ENCODE measurements at places on chromosomes 16 and 17. TPM values are rescaled to one million over a fixed set of nuclear protein-coding genes. Genes with fewer than 3 reads are reported as not detected.

PLEKHH3 gene
- total RNA-seq = 14.0 TPM

GRCh38 chr16:26599785-26600104 lies 467.0 kb upstream of the C16orf82 start:
- no peaks in the 10 kb centered on the region for H3K36me3 ChIP-seq
- DNase-seq = no peak
- H3K4me3 ChIP-seq = no peak overlapping the region
- H3K27me3 ChIP-seq = no peaks in the 10 kb centered on the region
- H3K4me1 ChIP-seq = no peaks in the 10 kb centered on the region

DNA sequence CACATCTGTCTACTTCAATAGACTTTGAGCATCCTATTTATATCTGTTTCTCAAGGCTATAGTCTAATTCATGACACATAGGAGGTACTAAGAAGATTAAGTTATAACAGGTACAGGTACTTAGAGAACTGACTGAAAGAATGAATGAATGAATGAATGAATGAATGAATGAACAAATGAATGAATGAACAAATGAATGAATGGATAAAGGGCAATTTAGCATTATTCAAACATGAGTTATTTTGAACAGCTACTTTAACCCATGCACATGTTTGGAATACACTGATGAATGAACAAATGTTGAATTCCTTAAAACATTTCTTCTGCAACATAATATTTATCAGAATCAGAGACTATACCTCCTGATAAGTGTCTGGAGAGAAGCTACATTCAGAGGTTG lies 1165.6 kb upstream of the CDH8 start:
- H3K27me3 ChIP-seq = no peaks in the 10 kb centered on the region
- H3K36me3 ChIP-seq = no peaks in the 10 kb centered on the region
- no peak for DNase-seq
- H3K4me3 ChIP-seq = no peak overlapping the region
- H3K4me1 ChIP-seq = no peaks in the 10 kb centered on the region
- no peak overlapping the region for H3K27ac ChIP-seq

ANKRD40CL gene
- total RNA-seq = 147 TPM

- no peaks in the 10 kb centered on the region for H3K36me3 ChIP-seq
- no peak overlapping the region for H3K4me3 ChIP-seq
- H3K4me1 ChIP-seq = no peaks in the 10 kb centered on the region
- no peaks in the 10 kb centered on the region for H3K27me3 ChIP-seq
These were observed 241.8 kb upstream of the CIBAR2 start for GRCh38 chr16:85353839-85354685.

- H3K27ac ChIP-seq = no peak overlapping the region
- H3K4me3 ChIP-seq = no peak overlapping the region
- no peaks in the 10 kb centered on the region for H3K4me1 ChIP-seq
- no peaks in the 10 kb centered on the region for H3K27me3 ChIP-seq
These were observed 405.0 kb downstream of the CPPED1 start for GRCh38 chr16:12398683-12399047.

GRCh38 chr17:79400989-79401703 lies 209.7 kb downstream of the RBFOX3 start:
- no peaks in the 10 kb centered on the region for H3K36me3 ChIP-seq
- no peaks in the 10 kb centered on the region for H3K27me3 ChIP-seq
- DNase-seq = peak; percentile 83
- no peak overlapping the region for H3K27ac ChIP-seq

DNA sequence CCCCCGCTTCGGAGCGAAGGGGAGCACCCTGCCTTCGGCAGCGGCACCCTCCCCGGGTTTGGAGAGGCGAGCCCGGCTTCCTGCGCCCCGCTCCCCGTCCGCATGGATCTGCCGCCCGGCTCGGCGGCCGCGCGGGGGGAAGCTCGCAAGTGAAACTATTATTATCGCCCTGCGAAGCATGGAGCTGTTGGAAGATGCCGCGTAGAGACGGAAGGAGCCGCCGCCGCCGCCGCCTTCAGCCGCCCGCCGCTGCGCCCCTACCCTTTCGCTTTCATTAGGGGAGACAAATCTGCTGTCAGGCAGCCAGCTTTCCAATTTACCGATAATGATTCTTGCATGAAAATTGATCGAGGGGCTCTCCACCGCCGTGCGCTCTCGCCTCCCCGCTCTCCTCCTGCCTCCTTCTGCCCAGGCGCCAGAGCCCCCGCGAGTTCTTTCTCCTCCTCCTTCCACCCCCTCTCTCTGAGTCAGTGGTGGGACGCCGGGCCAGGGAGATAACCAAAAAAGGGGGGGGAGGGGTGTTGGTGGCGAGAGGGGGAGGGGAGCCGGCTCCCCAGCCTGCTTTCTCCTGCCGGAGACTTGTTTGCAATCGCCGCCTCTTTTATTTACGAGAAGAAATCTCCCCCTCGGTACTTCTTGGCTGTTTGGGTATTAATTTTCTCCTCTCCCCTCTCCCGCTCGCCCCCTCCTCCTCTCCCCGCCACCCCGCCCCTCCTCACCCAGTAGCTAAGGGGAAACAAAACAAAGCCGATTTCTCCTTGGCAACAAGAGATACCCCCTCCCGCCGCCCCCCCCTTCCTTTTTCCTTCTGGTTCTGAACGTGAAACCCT lies 58.0 kb upstream of the GSE1 start:
- H3K27me3 ChIP-seq = no peaks in the 10 kb centered on the region
- peak overlapping the region; percentile 83 for H3K4me3 ChIP-seq
- no peaks in the 10 kb centered on the region for H3K36me3 ChIP-seq
- H3K27ac ChIP-seq = peak overlapping the region; percentile 87

GRCh38 chr16:75556431-75556950 lies 439 bp upstream of the TMEM231 start:
- peak overlapping the region; percentile 75 for H3K4me3 ChIP-seq
- no peaks in the 10 kb centered on the region for H3K4me1 ChIP-seq
- peak overlapping the region; percentile 70 for H3K27ac ChIP-seq
- DNase-seq = no peak
- no peaks in the 10 kb centered on the region for H3K36me3 ChIP-seq

GRCh38 chr17:48174833-48175523 lies 67.4 kb downstream of the SNX11 start:
- no peak overlapping the region for H3K4me3 ChIP-seq
- H3K4me1 ChIP-seq = no peaks in the 10 kb centered on the region
- no peak overlapping the region for H3K27ac ChIP-seq
- DNase-seq = no peak
- H3K27me3 ChIP-seq = no peaks in the 10 kb centered on the region

DNA sequence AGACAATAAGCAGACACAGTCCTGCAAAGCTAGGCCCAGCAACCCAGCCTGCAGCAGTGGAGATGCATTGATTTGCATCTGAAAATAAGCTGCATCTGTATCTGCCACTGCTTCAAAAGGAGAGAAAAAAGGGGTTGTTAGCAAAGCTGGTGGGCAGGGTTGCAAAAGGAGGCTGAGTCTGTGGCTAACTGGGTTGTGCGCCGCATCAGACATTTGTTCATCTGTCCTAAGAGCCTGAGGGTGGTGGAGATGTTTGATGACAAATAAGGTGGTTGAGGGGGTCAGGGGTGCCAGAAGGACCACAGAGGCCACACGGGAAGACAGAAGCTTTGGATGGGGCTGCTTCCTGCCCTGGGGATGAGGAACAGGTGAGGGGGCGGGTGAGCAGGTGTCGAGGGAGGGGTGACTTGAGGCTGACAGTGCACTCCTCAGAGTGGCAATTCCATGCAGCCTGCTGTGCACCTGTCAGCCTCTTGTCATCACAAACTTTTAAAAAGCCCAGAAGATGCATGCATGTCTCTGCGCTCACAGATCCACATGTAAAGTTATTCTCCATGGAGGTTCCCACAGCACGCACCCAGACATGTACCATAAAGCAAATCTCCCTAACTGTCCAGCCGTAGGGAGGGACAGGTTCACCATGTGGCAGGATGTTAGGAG lies 35.4 kb downstream of the WSB1 start:
- H3K27ac ChIP-seq = no peak overlapping the region
- H3K27me3 ChIP-seq = no peaks in the 10 kb centered on the region
- no peaks in the 10 kb centered on the region for H3K36me3 ChIP-seq
- DNase-seq = no peak
- H3K4me1 ChIP-seq = no peaks in the 10 kb centered on the region

DNA sequence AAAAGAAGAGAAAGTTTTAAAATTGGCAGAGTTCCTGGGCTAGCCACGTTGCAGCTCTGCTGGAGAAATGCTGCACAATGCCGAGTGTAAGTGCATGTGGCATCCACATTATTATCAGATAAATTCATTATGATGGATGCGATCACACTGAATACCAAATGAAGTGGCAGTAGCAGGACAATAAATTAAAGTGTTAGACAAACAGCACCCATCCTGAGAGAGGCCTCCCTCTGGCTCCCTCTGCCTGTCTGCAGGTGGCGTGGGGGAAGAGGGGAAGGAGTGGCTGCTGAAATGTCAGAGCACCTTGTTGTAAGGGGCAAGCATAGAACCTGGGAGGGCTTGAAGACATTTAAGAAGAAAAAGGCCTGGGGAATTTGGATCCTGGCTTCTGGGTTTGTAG lies 324.1 kb downstream of the HAPSTR1 start:
- no peaks in the 10 kb centered on the region for H3K4me1 ChIP-seq
- H3K27ac ChIP-seq = no peak overlapping the region
- no peak for DNase-seq
- H3K4me3 ChIP-seq = no peak overlapping the region
- H3K36me3 ChIP-seq = no peaks in the 10 kb centered on the region
- H3K27me3 ChIP-seq = no peaks in the 10 kb centered on the region

DNA sequence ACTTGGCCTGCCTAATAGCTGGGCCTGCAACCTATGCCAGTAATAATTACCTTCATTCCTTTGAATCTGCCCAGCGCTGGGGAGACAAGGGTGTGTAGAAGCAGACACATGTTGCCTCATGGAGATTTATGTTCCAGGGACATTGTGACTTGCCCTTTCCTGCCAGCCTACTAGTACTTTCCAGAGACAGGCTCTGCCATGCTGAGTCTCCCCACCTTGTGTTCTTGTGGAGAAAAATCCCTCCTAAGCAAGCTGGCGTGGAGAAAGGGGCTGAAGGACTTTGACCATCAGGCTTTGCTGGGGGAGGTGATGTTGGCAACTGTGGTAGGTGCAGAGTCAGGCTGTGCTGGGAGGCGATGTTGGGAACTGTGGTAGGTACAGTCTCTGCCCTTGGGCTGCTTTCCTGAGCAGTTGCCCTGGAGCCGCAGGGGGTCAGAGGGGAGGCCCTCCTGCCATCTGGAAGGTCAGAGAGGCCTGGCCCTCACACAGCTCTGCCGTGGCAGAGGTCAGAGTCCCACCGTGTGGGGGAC lies 4.0 kb downstream of the KSR1 start:
- no peak overlapping the region for H3K27ac ChIP-seq
- H3K4me1 ChIP-seq = peaks cover 5% of the 10 kb centered on the region
- no peaks in the 10 kb centered on the region for H3K27me3 ChIP-seq
- no peaks in the 10 kb centered on the region for H3K36me3 ChIP-seq
- no peak for DNase-seq
- H3K4me3 ChIP-seq = no peak overlapping the region
